ENCODE measurements at places on chromosomes 13 and 19.
A peak's percentile ranks its signal among the peaks of the same experiment; 100 is the strongest.

DNA sequence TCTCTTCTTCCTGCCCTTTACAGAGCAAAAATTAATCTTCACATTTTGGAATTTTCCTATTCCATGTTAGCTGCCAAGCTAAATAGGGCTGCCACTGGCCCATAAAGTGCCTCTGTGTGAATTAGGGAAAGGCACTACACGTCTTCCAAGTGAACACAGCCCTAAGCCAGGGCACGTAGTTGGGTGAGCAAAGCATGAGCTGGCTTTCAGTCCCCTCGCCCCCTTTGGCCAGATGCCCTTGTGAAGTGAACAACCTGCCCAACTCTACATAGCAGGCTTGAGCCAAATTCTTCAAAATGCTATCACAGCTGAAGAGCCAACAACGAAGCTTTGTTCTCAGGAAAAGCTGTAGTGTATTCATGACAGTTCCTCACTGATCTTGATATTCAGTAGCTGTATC lies 213.1 kb downstream of the OXGR1 start:
- DNase-seq = no peak

DNA sequence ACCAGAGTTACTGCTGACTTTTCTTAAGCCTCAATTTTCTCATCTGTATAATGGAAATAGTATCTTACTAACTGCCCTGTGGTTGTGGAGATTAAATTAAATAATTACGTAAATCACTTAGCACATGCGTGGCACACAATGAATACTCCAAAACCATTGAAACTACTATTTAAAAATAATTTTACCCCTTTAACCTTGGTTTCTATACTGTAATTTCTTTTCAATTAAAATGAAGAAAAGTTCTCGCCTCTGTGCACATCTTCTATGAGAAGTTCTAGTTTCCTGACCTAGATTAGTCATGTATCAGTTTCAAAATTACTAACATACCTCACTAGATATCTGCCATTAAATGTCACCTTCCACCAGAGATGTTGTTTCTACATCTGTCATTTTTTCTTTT lies 5.7 kb downstream of the SLITRK1 start:
- DNase-seq = no peak

GRCh38 chr13:39765801-39766463 lies 110.5 kb downstream of the COG6 start:
- peak; percentile 19 for DNase-seq

DNA sequence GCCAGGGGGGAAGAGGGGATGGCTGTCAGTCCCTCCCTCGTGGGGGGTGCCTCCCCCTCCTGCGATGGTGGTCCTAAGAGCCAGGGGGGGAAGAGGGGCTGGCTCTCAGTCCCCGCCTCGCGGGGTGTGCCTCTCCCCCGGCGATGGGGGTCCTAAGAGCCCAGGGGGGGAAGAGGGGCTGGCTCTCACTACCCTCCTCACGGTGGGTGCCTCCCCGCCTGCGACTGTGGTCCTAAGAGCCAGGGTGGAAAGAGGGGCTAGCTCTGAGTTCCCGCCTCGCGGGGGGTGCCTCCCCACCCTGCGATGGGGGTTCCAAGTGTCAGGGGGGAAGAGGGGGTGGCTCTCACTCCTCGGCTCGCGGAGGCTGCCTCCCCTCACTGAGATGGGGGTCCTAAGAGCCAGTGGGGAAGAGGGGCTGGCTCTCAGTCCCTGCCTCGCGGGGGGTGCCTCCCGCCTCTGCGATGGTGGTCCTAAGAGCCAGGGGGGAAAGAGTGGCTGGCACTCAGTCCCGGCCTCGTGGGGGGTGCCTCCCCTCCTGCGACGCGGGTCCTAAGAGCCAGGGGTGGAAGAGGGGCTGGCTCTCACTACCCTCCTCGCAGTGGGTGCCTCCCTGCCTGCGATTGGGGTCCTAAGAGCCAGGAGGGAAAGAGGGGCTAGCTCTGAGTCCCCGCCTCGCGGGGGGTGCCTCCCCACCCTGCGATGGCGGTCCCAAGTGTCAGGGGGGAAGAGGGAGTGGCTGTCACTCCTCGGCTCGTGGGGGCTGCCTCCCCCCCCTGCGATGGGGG lies 2325.6 kb upstream of the PCDH20 start:
- DNase-seq = no peak

DNA sequence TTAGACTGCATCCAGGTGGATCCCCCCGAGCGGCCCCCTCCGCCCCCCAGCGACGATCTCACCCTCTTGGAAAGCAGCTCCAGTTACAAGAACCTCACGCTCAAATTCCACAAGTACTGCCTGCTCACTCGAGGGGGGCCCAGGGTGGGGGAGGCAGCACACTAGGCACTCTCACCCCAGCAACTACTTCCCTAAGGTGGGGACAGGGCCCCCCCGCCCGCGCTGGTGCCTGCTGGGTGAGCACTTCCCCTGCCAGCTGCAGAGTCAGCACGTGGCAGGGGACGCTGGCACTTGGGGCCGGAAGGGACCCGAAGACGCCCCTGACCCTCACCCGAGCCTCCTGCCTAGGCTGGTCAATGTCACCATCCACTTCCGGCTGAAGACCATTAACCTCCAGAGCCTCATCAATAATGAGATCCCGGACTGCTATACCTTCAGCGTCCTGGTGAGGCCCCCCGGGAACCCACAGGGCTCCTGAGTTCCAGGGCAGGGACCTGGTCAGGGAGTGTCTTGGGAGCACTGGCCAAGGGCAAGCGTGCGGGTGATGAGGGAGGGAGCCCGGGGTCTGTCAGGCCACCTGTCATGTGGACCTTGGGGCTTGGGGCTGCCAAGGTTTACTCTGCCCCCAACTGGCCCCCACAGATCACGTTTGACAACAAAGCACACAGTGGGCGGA lies 5.2 kb downstream of the MCOLN1 start:
- DNase-seq = no peak

GRCh38 chr19:55559684-55560083 lies 14.3 kb upstream of the SBK3 start:
- no peak for DNase-seq

DNA sequence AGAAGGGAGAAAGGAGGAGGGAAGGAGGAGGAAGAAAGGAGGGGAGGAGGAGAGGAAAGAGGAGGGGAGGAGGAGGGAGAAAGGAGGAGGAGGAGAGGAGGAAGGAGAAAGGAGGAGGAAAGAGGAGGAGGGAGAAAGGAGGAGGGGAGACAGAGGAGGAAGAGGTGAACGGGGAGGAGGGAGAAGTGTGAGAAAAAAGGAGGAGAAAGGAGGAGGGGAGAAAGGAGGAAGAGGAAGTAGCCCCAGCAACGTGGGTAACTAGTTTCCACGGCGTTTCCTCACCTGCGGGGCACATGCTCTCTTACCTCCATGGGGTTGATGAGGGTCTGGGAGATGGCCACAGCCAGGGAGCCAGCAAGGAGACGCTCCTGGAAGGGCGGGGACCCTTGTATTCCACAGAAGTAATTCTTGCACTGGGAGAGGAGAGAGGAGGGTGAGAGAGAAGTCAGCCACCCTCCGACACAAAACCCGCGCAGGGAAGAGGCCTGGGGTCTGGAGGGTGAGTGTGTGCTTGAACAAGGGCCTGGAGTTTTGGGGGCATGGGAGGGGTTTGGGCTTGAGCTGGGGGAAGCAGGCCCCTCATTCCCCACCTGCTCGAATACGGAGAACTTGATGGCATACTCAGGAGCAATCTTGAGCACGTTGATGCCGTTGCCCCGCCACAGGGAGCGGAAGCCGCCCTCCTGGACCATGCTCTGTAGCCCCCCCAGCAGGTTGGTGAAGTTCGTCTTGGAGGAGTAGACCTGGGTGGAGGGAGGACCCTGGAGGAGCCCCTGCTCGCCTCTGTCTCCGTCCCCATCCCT lies 3.9 kb downstream of the SLC25A41 start:
- no peak for DNase-seq

GRCh38 chr13:23731709-23732108 lies 157.5 kb downstream of the MIPEP start:
- no peak for DNase-seq

- DNase-seq = no peak
Measured at GRCh38 chr13:77176350-77176749, 149.4 kb upstream of the FBXL3 start.

GRCh38 chr13:22936228-22936627 lies 244.6 kb upstream of the SGCG start:
- DNase-seq = no peak

DNA sequence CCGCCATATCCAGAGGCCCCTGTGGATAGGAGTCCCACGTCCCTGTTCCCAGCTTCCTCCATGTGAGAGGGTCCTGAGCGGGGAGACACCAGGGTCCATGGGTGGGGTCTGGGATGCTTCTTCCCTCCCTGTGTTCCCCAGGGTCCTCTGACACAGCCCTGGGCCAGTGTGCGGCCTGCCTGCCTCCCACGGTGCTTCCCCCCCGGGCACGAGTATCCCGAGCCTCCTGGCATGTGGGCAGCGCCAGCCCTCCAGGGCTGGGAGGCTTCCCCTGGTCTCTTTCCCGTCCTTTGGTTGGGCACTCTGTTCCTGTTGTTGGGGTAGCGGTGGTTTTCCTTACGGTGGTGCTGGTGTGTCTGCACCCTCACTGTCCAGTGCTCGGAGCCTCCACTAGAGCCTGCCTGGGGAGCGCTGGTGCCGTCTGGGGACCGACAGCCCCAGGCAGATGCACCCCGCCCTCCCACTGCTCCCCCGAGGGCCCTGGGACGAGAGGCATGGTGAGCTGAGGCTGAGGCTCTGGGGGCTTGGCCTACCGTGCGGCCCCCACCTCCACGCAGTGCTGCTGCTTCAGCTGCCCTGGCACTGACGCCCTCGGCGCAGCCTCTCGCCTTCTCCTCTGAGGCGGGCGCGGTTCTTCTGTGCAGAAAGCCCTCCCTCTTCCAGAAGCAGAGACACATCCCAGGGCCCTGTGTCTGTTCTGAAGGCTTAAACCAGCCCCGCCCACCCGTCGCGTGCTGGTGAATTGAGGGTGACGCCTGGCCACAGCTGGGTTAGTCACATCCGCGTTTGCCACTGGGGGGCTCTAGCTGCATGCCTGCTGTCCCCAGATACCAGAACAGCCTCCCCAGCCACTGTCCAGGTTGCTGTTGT lies 27.9 kb downstream of the PLEKHJ1 start:
- peak; percentile 95 for DNase-seq

DNA sequence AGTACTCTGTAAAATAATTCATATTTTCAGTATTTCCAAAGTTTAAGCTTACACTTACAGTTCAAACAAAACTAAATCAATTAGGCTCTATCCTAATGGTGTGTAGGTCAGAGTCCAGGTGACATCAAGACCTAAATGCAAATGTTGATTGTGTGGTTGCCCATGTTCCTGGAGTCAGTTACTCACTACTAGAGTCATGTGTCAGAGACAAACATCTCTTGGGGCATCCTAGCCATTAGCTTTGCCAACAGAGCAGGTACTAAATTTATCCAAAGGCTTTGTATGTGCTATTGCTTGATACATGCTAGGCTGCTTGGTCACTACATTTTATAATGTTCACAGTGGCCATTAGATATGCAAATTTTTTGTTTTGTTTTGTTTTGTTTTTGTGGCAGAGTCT lies 11.7 kb downstream of the SPRY2 start:
- no peak for DNase-seq
